ENCODE measurements at places on chromosomes 2 and 18.

- DNase-seq = no peak
These were observed 2115.5 kb upstream of the CELF4 start for GRCh38 chr18:39681061-39681460.

- DNase-seq = no peak
These were observed 637.3 kb downstream of the ERBB4 start for GRCh38 chr2:211901226-211901846.

GRCh38 chr2:43082111-43082894, 144.1 kb downstream of the ZFP36L2 start:
- no peak for DNase-seq

GRCh38 chr2:162244541-162245031, 1.3 kb upstream of the FAP start:
- DNase-seq = no peak

GRCh38 chr2:237125967-237126366, 40.3 kb downstream of the COPS8 start:
- DNase-seq = no peak

DNA sequence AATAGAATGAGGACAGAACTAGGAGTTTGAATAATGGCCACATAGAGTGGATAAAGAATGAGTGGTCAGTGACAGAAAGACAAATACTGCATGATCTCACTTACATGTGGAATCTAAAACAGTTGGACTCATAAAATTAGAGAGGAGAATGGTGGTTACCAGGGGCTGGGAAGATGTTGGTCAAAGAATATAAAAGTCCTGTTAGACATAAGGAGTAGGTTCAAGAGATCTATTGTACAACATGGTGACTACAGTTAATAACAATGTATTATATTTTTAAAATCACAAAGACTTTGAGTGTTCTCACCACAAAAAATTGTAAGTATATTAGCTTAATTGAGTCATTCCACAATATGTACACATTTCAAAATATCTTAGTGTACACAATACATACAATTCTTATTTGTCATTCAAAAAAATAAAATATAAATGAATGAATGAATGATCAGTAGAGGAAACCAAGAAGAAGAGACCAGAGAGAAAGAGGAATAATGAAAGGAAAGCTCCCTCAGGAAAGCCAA, 177.9 kb upstream of the VRK2 start:
- no peak for DNase-seq

GRCh38 chr2:69046221-69046662, 33.3 kb downstream of the ANTXR1 start:
- DNase-seq = no peak

DNA sequence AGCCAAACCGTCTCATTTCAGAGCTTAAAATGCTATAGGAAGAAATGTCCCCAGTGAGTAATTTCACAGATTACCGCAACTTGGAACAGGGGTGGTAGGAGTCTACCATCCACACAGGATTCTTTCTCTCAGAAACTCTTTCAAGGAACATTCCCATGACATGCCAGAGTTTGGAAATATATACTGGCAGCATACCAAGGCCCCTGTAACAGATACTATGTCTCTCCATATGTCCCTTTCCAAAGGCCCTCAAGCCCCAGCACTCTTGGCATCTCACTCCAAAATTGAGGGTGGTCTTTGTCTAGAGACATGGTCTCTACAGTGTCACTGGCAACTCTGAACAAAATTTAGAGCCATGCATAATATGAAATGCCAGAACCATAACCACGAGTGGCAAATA, 11.0 kb downstream of the FIGLA start:
- DNase-seq = no peak

- no peak for DNase-seq
These were observed 49.3 kb downstream of the TMX3 start for GRCh38 chr18:68665628-68666027.

DNA sequence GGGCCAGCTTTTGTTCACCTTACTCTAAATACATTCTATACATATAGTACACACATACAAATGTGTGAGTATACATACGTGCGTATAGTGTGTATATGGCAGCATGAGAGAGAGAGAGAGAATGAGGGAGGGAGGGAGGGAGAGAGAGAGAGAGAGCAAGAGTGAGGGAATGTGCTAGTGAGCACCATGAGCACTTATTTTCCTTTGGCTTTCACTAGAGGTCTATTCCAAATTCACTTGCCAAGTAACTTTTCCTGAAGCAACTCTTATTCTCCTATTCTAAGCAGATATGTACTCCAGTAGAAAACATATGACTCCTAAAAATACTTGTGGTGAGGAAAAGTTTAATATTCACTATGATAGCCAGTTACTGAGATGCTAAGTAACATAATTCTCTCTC, 85.7 kb downstream of the COBLL1 start:
- DNase-seq = no peak

- no peak for DNase-seq
These were observed at the start of gene MEIS1 for GRCh38 chr2:66434679-66435548. TSS of gene MEIS1 (plus strand) at chr2:66435125. CDS start at chr2:66435857, 732 bp downstream.

GRCh38 chr2:237882510-237883481, 23.4 kb downstream of the RAMP1 start:
- no peak for DNase-seq

DNA sequence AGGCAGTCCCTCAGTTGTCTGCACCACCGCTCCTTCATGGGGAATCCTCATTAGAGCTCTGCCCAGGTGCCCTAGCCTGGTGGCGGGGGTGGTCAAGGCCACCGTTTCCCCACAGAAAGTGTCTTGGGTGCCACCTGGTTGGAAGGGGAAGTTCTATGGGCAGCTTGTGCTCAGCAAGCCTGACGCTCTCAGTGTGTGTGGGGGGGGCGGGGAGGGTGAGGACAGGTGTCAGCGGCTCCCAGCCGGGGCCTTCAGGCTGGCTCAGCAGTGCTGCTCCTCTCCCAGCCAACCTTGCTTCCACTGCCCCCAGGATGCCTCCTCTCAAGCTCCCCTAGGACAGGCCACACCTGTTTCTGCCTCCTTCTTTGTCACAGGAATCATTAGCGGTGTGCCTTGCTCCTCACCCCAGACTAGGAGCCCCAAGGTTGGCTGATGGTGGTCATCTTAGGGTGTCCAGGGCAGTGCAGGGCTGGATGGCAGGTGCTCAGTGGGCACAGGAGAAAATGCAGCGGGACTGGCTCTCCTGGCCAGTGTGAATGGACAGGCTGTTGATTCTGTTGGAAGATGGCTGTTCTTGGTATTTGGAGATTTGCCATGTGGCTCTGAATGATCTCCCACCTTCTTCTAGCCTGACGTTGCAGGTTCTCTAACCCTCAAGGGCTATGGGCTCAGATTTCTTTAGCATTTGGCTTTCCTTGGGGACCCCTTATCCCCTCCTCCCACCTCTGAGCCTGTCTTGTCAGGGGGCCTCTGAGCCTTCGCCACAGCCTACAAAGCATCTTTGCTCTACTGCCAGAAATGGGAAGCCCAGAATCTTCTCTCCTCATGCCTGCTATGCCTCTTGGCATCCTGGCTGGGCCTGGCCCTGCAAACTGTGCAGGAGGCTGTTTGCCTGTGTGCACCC, 185.8 kb upstream of the HS6ST1 start:
- no peak for DNase-seq

GRCh38 chr2:10584843-10585475, 104.8 kb downstream of the NOL10 start:
- DNase-seq = no peak

DNA sequence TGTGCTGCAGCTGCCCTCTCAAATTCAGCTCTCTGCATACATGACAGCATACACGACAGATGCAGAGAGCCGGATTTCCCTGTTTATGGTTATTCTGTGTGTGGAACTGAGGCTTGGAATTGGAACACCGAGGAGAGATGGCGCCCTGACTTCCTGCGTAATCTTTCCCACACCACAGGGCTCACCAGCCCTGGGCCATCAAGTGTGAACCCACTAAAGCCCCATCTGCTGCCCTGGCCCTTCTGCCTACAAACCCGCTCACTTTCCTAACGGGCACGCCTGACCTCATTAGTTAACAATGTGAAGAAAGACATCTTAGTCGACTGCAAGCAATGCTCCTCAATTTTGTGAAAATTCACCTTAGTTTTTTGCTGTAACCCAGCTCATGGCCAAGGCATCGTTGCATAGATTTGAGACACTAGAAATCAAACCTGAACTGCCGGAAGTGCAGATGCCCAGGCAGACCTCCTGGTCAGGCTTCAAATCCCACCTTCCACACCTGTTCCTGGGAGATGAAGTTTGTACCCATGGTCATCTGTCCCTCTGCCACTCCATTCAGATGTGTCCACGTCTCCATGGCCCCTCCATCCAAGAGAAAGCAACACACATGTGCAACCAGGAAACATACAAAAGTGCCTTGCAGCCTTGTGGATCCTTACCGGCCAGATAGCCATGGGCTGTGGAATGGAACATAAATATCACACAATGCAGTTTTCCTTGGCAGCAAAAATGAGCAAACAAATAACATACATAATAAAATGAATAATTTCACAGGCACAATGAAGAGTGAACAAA, 5.0 kb upstream of the CIDEA start:
- no peak for DNase-seq

DNA sequence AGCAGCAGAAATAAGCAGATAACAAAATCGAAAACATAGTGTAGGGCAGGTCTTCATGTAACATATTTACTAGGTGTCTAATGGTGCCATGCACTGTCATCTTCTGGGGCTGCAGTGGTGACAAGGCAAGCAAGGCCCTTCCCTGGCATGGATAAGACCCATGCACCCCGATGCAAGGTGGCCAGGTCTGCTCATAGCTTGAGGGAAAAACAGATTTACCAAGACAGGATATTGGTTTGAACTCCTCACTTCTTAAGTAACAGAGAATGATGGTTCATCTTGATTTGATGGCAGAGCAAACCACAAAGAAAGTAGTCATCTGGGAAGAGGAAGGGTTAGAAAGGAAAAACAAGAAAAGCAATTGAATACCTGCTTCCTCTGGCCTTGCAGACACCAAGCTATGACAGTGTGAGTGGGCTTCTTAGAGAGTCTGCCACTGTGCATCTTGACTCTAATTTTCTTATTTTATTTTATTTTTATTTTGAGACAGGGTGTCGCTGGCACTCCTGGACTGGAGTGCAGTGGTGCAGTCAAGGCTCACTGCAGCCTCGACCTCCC, 35.8 kb upstream of the EML6 start:
- no peak for DNase-seq

GRCh38 chr18:41165625-41166024, 789.4 kb upstream of the PIK3C3 start:
- no peak for DNase-seq

GRCh38 chr2:142935563-142936089, 58.2 kb downstream of the KYNU start:
- no peak for DNase-seq

DNA sequence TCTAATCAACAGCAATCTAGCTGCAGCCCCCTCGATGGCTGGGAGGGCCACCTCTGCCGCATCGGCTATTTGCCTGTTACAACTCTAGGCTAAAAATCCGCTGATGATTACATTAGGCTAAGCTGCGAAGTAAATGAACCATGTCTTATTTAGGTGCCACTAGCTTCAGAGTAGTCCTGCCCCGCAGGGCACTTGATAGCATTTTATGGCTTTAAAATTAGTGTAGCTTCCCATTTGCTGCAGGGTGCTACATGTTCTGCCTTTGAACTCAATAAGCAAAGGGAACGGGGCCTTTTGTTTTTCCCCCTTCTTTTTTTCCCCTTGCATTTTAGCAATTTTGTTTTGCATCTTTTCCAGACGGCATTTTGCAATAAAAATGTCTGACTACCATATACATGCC, 270.2 kb downstream of the GBX2 start:
- no peak for DNase-seq

GRCh38 chr2:105537920-105538319, 139.1 kb upstream of the FHL2 start:
- DNase-seq = no peak

- DNase-seq = no peak
These were observed 516.7 kb upstream of the HS6ST1 start for GRCh38 chr2:128835342-128835855.

DNA sequence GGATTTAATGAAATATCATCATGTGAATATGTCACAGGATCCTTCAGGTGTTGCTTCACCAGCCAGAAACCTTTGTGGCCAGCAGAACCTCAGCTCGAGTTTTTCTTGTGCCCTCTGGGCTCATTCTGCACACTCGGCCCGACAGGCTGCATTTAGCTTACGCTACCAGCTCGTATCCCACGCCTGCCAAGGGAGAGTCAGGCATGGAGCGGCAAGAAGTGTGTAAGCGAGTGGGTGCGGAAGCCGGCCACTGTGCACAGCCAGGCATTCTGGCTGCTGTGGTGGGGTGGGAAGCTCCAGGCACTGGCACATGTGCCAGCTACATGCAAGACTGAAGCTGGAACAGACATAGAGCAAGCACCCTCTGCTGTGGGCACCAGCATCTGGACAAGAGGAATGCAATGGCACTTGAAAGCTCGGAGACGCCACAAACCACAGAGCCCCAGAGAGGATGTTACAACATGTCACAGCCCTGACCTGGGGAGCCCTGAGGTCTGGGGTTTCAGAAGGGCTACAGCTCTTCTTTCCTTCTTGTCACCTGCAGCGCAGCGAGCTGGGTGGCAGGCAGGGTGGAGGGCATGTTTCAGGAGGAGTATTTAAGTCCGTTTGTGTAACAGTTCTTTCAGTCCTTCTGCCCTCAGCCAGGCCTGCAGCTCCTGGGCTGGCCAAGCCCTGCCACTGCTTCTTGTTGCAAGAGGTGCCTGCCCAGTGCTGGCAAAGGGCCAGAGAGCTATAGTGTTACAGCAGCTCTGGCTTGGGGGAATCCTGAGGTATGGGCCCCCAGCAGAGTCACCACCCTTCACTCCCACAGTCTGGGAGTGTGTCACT, 257.3 kb upstream of the HNMT start:
- no peak for DNase-seq
